A172 (cell line): ENCODE measurements at places on chromosomes 1 and 21. TPM values are rescaled to one million over a fixed set of nuclear protein-coding genes. Genes with fewer than 3 reads are reported as not detected.
A peak's percentile ranks its signal among the peaks of the same experiment; 100 is the strongest.

DNA sequence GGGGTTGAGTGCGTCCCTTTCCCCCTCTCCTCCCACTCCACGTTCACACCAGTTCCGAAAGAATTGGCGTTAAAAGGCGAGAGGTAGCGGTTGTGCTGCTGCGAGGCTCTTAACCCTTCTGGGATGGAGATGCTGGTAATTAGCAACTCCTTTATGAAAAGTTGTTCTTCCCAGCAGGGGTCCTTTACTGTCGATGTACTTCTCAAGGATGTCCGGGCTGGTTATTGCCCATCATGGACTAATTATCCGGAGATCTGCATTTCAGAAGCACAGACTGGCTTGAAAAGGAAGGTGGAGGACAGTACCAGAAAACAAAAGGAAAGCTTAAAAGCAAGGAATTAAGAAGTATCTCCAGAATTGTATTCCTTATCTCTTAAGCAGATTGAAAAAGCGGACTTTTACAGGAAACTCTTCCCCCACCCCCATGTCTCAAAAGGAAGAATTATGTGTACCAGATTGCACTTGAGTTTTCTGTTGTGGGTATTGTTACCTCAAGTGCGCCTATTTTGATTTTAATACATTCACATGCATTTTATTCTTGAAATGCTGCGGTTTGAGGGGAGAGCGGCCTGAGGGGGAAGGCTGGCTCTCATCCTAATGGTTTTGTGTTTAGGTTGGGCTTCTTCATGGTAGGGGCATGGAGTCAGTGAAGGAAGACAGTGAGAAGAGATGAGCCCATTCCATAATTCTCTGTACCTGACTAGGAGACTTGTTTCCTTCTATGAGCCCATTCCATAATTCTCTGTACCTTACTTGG lies 1.5 kb downstream of the AK4 start:
- DNase-seq: no peak

Gene IGSF9
- total RNA-seq: 0.89 and 1.6 TPM in 2 replicates

DNA sequence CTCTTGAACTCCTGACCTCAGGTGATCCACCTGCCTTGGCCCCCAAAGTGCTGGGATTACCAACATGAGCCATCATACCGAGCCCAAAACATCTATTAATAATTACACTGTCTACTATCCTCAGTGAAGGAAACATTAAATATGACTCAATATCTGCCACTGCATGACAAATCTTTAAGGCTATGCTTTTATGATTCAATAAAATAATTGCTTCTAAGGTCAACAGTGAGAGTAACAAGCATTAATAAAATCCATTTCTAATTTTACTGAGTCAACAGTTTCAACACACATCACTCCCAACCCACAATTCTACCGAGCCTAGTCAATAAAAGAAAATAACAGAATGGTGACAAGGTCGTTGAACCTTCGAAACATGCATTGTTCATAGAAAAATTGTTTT lies 125.5 kb upstream of the CHRM3 start:
- no peak for DNase-seq

DNA sequence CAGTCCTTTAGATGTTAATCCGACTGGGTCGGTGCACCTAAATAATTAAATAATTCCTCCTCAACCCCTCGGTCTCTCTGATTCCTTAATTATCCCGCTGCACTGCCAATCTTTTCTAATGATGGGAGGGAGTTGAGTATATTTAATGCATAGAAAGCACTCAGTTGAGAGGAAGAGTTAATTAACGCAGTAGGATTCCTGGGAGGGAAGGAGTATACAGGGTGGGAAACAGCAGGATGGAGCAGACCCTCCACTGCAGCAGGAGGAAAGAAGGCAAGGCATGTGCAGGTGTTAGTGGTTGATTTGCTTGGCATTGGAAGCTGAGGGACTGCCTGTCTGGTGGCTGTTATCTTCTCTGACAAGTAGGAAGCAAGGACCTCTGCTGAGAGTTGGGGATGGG lies 9.9 kb upstream of the REN start:
- no peak for DNase-seq

Gene UBXN10
- not detected in 2 replicates for total RNA-seq

Gene EFNA3
- 1.5 and 2.5 TPM in 2 replicates for total RNA-seq

- DNase-seq: no peak
These were observed 156.5 kb downstream of the CASZ1 start for GRCh38 chr1:10639775-10640578.

- no peak for DNase-seq
These were observed 12.8 kb downstream of the ETNK2 start for GRCh38 chr1:204139088-204139487.

GRCh38 chr1:33317354-33317753 lies 3.5 kb downstream of the A3GALT2 start:
- no peak for DNase-seq

DNA sequence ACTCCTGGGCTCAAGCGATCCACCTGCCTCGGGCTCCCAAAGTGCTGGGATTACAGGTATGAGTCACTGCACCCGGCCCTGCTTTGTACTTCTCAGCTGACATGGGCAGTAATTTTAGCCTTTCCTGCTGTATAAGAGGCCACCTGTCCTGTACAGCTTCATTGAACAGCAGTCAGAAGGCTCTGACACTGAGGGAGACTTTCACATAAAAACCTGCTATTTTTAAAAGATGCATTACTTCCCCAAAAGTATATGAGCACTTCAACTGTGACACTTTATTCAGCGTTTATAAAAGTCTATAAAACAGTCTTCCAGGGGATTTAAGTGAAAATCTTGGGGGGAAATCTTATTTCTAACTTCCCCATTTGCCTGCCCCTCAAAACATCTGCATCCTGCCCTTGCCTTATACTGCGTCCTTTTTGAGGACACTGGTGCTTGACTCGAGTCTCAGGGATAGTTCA lies 17.6 kb downstream of the RNU5D-1 start:
- no peak for DNase-seq

Gene HCRTR1
- not detected in 2 replicates for total RNA-seq

- no peak for DNase-seq
These were observed 17.9 kb downstream of the GBP5 start for GRCh38 chr1:89254658-89255287.

DNA sequence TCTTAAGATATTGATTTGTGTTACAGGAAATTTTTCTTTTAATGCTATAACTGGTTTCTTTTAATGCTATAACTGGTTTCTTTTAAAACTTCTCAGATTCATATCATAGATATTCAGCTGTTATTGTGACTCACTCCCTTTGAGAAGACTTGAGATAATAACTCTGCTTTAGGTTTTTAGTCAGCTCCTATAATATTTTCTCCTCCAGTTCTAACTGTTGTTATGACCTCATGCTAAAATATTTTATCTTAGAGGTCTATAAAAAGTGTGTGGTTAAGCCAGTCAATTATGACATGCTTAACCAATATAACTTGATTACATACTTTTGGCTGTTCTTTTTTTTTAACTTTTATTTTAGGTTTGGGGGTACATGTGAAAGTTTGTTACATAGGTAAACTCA lies 280.2 kb downstream of the PTGER3 start:
- peak; percentile 9 for DNase-seq

DNA sequence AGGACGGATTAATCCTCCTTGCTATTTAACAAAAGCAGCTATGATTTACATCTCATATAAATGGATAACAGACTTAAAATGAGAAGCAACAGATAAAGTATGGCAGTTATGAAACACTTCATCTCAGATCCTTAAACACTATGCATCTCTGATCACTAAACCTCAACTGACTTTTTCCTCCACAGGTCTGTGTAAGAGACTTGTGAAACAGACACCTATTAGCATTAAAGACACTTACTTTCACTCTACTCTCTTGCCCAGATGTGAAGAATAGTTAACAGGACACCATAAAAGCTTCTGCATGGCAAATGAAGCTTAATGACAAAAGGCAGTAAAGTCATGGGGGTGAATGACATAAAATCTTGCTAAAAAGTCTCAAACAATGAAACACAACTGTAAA lies 6.2 kb downstream of the LIN9 start:
- no peak for DNase-seq

Gene TDRD5
- total RNA-seq: not detected in 2 replicates

Gene EXTL2
- total RNA-seq: 20.9 and 24.3 TPM in 2 replicates

- DNase-seq: no peak
These were observed 26.7 kb downstream of the MIS18A start for GRCh38 chr21:32252136-32252535.

- no peak for DNase-seq
These were observed 17.0 kb upstream of the BLACAT1 start for GRCh38 chr1:205472737-205473441.

DNA sequence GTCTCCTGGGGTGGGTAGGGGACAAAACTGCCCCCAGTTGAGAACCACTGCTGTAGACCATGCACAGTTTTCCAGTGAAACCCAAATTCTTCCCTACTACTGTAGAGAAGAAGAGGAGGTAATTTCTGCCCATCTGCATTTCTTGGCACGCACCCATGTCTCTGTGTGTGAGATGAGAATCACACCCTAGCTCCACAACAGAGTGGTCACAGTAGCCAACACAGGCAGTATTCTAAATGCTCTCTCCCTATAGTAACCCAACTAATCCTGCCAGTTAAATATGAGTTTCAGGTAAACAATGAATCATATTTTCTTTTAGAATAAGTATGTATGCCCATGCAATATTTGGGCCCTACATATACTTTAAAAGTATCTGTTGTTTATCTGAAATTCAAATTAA lies 1.2 kb upstream of the CAPN2 start:
- DNase-seq: peak; percentile 66

GRCh38 chr1:46363121-46363520 lies 22.5 kb downstream of the NSUN4 start:
- no peak for DNase-seq

- no peak for DNase-seq
These were observed 13.5 kb upstream of the LGR6 start for GRCh38 chr1:202179828-202180750.

DNA sequence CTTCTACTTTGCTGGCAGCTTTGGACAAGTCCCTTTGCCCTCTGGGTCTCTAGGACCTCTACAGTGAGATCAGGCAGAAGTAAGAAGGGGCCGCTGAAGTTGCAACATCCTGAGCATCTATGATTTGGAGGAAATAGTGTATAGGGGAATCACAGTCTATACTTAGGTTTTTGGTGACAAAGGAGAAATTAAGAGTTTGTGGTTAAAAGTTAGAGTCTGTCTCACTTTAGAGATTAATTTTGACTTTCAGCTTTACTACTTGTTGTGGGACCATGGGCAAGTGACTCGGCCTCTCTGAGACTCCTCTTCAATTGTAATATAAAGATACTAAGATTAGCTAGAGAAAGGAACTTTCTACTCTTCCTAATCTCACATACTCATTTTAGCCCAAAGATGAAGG lies 33.1 kb upstream of the LMX1A start:
- DNase-seq: no peak

Gene TNFAIP8L2
- not detected in 2 replicates for total RNA-seq

- DNase-seq: no peak
These were observed 21.2 kb upstream of the KAZN start for GRCh38 chr1:14577261-14577660.

- DNase-seq: no peak
These were observed 198.4 kb downstream of the MATN1 start for GRCh38 chr1:30524840-30525617.

- no peak for DNase-seq
These were observed 41.0 kb upstream of the CD5L start for GRCh38 chr1:157882580-157882979.

DNA sequence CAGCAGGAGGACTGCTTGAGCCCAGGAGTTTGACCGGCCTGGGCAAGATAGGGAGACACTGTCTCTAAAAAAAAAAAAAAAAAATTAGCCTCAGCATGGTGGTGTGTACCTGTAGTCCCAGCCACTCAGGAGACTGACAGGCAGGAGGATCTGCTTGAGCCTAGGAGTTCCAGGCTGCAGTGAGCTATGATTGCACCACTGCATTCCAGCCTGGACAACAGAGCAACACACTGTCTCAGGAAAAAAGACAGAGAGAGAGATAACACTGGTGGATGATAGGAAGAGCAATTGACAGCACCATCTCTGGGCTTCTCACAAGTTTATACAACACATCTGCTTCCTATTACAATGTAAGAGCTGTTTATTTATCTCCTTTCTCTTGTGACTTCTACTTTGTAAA lies 2.4 kb upstream of the RNU11 start:
- DNase-seq: no peak

GRCh38 chr21:44598061-44598460 lies 2.3 kb upstream of the KRTAP10-7 start:
- DNase-seq: no peak

Gene CRYAA
- total RNA-seq: not detected in 2 replicates

Gene PMVK
- total RNA-seq: 13.9 and 14.3 TPM in 2 replicates

- DNase-seq: no peak
These were observed 49.5 kb downstream of the MORN1 start for GRCh38 chr1:2341706-2342383.

DNA sequence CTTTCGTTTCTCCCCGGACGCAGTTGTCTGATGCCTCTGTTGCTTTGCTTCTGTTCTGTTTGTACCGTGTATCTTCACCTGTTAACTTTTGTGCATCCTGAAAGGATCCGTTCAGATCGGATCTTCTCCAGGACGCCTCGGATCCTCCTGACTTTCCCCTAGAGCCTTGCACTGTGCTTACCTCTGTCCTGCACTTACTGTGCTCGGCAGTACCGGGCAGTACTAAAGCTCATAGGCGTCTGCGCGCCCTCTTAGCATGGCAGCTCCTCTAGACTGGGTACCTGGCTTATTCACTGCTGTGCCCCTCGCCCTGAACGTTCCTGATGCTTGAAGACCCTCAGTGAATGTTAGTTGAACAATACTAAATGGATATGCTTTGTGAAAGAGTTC lies 934 bp downstream of the SCP2 start:
- no peak for DNase-seq

- no peak for DNase-seq
These were observed 465.2 kb downstream of the AJAP1 start for GRCh38 chr1:5119366-5120234.

- DNase-seq: peak; percentile 25
These were observed 38.0 kb downstream of the SPRTN start for GRCh38 chr1:231376101-231376500.

Gene CCDC18
- total RNA-seq: 10.0 and 11.7 TPM in 2 replicates

DNA sequence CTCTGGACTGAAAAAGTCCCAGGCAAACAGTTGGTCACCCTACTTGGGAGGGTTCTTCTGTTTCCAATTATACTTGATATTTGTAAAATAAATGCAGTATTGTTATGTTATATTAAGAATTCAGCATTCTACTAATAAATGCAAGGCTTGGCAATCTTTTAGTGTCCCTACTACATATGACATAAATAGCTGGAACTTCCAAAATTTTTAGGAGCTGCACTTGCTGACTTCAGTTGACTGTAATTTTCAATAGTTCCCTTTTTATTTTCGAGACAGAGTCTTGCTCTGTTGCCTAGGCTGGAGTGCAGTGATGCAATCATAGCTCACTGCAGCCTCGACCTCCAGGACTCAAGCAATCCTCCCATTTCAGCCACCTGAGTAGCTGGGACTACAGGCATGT lies 20.0 kb downstream of the FOXD3 start:
- DNase-seq: no peak

DNA sequence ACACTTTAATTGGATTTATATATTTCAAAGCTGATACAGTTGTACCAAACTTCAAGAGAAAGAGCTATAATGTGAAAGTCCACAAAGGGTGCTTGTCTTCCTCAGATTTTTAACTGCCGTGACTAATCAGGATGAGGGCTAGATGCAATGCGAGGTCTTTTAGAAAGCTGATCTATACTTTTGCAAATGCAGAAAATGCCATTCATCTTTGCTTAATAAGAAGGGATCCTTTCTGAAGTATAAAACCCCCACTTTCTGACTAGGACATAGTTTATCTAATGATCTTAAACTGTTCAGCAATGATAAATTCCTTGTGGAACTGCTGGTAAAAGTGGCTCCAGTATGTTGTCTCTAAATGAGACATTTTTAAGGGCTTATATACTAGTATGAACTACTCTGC lies 102.7 kb upstream of the NGF start:
- DNase-seq: no peak

GRCh38 chr1:72631449-72631848 lies 349.1 kb upstream of the NEGR1 start:
- no peak for DNase-seq

GRCh38 chr1:46768445-46768844 lies 30.4 kb upstream of the CYP4B1 start:
- no peak for DNase-seq
